ENCODE measurements at places on chromosomes 7 and 10.

DNA sequence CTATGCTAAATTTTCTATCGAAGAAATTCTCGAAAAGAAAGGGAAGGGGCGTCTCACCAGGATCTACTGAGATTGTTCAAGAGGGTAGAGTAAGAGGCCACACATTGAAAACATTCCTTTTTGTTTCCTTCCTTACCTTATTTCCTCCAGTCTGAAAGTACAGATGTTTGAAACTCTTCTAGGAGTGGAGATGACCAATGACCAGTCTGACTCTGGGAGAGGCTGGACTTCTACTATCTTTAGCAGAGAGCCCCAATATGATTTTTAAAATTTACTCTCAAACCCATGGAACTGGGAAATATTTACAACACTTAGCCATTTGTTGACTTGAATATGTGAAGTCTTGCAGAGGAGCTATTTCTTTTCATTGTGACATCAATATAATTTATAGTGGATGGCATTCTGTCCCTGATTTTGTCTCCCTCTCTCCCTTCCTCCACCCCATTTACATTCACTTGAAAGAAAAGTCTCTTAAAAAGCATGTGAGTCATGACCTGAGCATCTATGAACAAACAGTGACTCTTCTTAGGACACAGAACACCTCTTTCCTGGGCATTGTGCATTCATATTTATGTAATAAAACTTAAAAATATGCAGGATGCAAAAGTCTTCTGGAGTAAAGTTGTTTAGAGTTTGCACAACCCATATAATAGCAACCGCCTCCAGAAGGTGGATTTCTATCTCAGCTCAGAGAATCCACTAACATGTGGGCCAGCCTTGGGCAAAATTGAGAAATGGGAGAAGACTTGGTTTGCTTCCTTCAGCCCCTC, 31.2 kb upstream of the BMPER start:
- DNase-seq, result no peak

- no peak for DNase-seq
Measured at GRCh38 chr7:40530292-40530691, 395.5 kb downstream of the SUGCT start.

DNA sequence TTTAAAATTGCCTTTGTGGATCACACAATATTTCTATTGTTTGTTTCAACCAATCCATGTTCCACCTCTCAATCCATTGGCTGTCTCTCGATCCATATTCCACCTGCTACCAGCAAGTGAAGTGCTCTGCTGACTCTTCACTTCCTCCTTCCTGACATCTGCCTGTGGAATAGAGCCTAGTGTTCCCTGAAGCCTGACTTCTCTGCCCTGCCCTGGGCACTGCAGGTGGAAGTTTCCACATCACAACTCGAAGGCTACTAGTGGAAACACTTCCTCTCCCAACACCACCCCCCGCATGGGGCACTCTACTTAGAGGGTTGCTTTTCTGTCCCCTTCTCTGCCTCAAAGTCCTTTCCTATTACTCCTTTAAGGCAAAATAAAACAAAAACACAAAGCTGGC, 563.8 kb upstream of the IGFBP3 start:
- no peak for DNase-seq

DNA sequence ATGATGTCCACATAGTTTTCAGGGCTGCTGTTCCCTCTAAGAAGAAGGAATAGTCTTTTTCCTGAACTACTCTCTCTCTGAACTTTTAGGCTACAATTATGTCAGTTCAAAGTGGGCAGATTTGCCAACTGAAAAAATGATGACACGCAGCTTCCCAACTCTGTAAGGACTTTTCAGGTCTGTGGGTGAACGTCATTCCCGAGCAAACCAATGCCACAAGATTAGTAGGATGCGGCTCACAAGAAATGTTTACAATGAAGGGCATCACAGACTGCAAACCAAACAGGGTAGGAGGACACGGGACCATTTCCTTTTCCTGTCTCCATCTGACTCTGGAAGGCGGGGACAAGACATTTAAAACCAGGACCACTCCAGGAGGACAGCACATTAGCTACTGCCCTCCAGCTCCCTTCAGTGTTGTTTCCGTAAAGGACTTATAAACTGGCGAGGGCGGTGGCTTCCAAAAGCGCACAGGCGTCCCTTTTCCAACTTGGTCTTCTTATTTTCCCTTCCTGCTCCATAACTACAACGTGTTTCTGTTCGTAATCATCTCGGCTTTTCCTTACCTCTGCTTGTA, 539 bp upstream of the MKLN1 start:
- DNase-seq, result peak; percentile 43

DNA sequence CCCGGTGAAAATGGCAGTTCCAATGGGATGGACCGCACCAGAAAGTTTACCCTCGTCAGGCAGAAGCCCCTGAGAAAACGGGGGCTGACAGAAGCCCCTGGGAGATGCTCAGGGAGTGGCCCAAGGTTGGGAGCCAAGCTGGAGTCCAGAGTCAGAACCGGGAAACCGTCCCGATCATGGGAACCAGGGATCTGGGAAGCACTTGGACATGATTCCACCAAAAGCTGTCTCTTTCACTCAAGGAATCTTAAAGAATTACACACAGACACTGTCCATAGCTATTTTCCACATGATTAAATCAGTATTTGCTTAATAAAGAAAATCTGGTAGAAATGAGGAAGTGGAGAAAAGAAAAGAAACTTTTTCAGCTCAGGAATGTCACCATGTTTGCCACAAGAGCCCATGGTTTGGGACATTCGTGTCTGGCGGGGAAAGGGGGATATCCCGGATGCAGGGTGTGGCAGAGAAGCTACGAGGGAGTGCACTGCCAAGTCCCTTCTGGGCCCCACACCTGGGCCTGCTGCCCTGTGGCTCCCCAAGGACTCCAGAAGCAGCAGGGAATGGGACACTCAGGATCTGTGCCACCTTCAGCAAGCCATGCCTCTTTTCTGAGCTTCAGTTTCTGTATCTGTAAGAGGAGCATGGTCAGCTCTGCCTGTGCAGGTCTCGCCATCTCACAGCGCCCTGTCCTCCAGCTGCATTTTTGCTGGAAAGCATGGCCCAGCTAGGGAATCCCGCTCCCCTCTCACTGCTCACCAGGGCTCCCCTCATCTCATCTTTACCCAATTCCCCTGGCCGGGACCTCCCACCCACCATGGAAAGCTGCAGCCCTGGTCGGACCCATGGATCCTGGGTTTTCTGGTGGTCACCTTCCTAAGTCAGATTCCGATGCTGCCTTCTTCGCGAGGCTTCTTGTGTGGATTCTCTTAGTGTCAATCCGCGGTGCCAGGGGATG, 225.1 kb upstream of the GRB10 start:
- no peak for DNase-seq

DNA sequence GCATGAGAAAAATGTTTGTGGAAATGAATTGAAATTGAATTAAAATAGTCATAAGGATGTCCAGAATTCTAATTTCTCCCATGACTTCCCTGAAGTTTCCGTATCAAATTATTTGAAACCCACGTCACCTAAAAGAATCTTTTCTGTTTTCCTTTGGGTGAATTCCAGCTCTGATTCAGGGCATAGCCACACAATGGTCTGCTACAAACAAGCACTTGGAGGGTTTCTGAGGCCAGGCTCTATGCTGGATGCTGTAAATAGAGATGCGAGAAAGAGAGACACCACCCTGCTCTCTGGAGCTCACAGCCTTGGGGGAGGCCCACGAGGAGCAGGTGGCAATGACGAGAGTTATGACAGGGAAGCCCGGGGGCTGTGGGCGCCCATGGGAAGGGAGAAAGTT, 33.6 kb downstream of the GHRHR start:
- DNase-seq, result no peak

- no peak for DNase-seq
Measured at GRCh38 chr7:74302745-74303221, 13.6 kb downstream of the CLIP2 start.

DNA sequence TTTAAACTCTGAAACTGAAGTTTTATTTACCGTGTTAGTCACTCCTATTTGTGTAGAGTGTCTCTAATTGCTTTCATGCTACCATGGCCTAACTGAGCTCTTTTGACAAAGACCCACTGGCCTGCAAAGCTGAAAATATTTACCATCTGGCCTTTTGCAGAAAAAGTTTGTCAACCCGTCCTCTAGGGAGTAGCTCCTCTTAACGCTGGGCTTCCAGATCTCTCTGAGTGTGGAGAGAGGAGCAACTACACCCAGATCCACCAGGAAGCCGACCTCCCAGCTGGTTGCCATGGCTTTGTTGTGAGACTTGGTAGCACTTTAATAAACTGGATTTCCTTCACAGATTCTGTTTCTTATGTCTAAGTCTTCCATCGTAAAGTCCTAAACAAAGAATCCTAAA, 4.2 kb upstream of the C10orf71 start:
- DNase-seq, result no peak

GRCh38 chr10:119932631-119933030, 40.1 kb downstream of the SEC23IP start:
- no peak for DNase-seq

GRCh38 chr7:20197837-20198236, 19.3 kb downstream of the MACC1 start:
- DNase-seq, result peak; percentile 37

- DNase-seq, result no peak
Measured at GRCh38 chr7:40301486-40302068, 166.8 kb downstream of the SUGCT start.

GRCh38 chr10:32349968-32350738, 3.2 kb upstream of the EPC1 start:
- no peak for DNase-seq

DNA sequence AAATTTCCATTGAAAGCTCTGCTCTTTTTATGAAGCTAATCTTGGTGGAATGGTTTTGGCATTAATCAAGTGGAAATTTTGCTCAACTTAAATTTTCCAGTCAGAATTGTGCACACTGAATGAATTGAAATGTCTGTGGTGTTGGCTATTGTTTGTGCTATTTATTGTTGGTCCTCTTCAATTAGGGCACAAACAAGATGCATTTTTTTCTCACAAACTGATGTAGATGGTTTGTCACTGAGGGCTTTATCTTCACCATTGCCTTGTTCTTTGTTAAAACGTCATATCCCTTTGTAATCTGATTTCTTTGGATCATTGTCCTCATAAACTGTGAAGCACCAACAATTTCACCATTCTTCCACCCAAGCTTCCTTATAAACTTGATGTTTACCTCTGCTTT, 152.1 kb upstream of the RHOBTB1 start:
- DNase-seq, result no peak

DNA sequence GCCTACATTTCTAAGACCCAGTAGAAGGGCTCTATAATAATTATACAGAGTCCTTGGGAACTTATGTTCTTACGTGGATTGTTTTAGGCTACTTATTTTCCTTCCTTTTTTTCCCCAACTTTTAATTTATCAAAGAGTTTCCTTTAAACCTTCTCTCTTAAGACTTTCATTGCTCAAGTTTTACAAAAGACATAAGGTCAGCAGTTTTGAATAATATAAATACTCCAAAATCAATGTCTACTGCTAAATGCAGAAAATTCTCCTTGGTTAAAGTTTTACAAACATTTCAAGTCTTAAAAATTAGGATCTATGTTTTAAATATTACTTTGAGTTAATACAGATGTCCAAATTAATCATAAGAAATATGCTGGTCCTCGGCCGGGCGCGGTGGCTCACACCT, 97.0 kb downstream of the LARP4B start:
- DNase-seq, result no peak

GRCh38 chr7:34124765-34125164, 219.4 kb downstream of the BMPER start:
- DNase-seq, result no peak

DNA sequence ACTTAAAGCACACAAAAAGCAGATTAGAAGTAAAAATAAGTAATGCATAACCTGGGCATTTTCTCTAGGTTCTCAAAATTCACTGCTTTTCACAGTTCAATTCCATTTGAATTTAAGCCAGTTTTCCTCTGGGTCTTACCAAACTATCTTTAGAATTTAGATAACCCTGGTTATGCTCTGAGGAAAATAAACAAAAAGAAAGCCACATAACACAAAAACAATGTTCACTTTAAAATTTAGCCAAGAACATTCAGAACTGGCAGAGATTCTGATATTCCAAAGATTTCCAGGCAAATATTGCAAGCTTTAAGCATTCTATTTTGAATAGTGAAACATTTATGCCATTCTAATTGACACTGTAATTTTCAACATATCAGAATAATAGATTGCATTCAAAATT, 50.7 kb upstream of the PRKG1 start:
- DNase-seq, result no peak

DNA sequence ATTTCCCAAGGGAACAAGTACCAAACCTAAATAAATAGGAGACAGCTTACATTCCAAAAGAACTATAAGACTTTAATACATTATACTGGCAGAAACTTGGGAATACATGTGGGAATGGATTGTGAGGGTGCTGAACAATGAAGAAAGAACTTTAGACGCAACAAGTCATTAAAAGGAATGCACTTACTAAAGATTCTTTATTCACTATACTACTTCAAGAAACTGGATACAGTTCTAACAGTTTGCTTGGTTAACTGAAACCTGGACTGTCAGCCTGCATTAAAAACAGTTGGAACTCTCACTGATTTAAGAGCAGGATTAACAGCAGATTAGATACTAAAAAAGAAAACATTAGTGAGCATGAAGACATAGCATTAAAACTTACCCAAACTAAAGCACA, 12.0 kb downstream of the CACUL1 start:
- DNase-seq, result no peak

DNA sequence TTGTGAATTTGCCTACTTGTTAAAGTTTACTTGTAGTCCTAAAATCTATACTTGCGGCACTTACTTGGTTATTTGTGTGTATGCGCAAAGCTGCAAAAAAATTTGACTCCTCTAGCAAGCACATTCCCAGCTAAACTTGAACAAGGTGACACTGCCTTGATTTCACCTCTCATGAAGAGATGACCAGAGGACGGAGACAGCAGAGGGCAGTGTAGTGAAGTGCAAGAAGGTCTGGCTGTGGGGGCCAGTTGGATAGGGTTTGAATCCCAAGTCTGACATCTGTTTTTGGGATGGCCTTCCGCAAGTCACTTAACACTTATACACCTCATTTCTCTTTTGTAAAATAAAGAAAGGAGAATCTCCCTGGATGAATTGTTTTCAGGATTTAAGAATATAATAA, 15.7 kb downstream of the SLK start:
- peak; percentile 34 for DNase-seq

DNA sequence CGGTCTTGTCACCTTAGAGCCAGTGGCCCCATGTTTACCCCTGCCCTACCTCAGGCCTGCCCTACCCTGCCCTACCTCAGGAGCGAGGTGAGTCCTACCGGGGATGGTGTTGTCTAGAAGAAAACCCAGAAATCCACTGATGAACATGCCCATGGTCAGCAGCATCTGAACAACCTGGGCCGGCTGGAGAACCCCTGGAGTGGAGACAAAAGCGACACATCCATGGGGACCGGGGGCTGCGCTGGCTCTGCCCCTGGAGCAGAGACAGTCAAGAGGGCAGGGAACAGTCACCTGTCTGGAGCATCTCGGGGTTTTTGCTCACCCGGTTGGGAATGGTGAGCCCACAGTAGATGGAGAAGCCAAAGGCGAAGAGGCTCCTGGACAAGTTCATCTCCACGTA, 36.3 kb downstream of the STRA8 start:
- no peak for DNase-seq

DNA sequence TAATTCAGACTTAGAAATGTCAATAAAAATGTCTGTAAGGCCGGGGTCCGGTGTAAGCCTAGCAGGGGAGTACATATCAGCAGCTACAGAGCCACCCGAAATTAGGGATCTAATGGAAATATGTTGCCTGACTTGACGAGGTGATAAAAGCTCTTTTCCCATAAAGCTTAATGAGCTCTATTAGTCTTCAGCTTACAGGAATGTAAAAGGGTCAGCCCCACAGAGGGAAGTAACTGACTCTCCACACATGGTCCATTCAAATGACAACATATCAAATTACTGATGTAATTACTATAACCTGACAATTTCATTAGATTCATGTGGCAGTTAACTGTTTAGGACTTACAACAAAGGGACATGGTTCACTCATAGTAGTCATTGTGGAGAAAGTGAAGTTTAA, 62.3 kb downstream of the ATE1 start:
- peak; percentile 85 for DNase-seq

GRCh38 chr10:47423476-47423875, 39.4 kb upstream of the ZNF488 start:
- no peak for DNase-seq

Data from NCI-H146 (cell line).